ENCODE measurements at places on chromosomes 5 and 9. TPM values are rescaled to one million over a fixed set of nuclear protein-coding genes. Genes with fewer than 3 reads are reported as not detected.

GHR gene
- total RNA-seq, result 6.6 TPM

GRCh38 chr5:174211277-174211626 is 165.7 kb downstream of the NSG2 start:
- no peak for DNase-seq
- H3K4me3 ChIP-seq, result no peak overlapping the region
- H3K27me3 ChIP-seq, result peaks cover 4% of the 10 kb centered on the region
- no peak overlapping the region for H3K27ac ChIP-seq
- no peaks in the 10 kb centered on the region for H3K36me3 ChIP-seq
- no peaks in the 10 kb centered on the region for H3K4me1 ChIP-seq

LCN2 gene
- 14.3 TPM for total RNA-seq

C1QTNF3 gene
- total RNA-seq, result 4.5 TPM

DPH7 gene
- 30.2 TPM for total RNA-seq

FAXDC2 gene
- total RNA-seq, result 79.0 TPM

Data from upper lobe of right lung (tissue), 1 donor.